ENCODE measurements at places on chromosomes 3 and 15.

DNA sequence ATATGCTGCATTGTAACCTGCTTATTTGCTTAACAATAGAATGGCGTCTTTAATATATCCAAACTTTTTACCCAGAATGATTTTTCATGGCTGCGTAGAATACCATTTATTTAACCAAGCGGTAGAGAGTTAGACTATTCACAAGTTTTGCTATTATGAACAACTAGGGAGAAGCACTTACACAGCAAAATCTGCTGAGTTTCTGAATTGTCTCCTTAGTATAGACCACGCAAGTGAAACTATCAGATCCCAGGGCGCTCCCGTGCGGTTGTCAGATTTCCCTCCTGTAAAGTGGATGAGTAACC, 12.6 kb upstream of the ADPGK start:
- no peak for DNase-seq

DNA sequence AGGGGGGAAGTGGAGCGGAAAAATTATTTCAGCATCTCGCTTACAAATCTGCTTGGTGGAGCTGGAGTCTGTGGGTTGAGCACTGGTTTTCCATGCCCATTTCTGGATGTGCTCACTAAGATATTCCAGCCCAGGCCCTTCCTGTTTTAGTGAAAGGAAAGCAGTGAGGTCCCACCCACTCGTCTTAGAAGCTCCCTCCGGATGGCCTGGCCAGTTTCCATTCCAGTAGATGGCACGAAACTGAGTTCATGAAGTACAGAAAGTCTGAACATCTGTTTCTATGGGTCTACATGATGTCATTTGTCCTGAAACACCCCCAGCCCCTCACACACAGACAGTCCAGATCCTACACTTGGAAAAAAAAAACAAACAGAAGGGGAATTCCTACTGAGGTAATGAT, 31.9 kb upstream of the THSD4 start:
- DNase-seq, result no peak

DNA sequence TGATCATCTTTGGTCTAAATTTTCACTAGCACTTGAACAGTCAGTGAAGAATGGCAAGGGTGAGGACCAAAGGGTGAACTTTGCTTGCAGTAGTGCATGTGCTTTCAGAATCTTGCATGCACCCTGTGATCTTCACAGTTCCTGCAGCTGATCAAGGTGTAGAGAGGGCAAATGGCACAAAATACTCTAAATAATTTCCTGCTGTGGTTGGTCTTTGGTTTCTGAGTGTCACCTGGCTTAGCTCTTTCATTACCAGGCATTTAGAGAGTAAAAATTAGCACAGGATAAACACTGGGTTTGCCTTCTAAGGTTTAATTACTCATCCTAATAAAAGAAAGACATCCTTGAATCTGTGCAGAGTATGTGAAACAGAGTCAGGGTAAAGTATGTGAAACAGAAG, 11.4 kb downstream of the TIPARP start:
- no peak for DNase-seq

GRCh38 chr3:154356009-154356408, 31.7 kb upstream of the DHX36 start:
- no peak for DNase-seq

GRCh38 chr3:44011680-44012079, 230.0 kb upstream of the TOPAZ1 start:
- DNase-seq, result no peak

- DNase-seq, result no peak
These were observed 44.8 kb upstream of the TLE3 start for GRCh38 chr15:70142322-70143191.

- no peak for DNase-seq
These were observed 52.6 kb upstream of the ATP11B start for GRCh38 chr3:182740710-182741109.

DNA sequence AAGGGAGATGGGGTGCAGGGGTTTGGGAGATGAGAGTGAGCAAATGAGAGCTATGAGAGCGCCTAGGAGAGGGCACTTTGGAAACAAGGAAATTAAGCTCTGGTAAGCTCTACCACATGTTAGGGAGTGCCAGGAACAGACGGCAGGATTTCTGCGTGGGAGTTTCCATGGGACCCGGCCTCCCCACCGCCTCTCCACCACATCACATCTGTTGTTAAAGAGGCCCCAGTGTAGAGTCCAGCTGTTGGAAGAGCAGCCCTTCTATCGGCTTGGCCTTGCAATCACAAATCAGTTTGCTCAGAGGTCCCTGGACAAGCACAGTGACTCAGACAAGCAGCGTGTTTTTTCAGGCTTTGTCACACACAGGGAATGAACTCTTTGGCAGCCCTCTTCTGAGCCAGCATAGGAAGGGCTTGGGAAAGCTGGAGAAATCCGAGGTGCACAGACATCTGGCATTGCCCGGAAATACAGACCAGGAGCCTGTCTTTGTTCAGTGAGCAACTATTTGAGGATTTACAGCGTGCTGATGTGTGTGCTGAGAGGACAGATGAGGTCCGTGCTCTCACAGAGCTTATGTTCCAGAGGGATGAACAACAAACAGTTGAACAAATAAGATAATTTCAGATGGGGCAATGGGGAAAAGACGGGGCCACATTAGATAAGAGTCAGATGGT, 370.6 kb upstream of the PROK2 start:
- DNase-seq, result no peak

GRCh38 chr15:77004189-77004588, 9.3 kb downstream of the PSTPIP1 start:
- no peak for DNase-seq

DNA sequence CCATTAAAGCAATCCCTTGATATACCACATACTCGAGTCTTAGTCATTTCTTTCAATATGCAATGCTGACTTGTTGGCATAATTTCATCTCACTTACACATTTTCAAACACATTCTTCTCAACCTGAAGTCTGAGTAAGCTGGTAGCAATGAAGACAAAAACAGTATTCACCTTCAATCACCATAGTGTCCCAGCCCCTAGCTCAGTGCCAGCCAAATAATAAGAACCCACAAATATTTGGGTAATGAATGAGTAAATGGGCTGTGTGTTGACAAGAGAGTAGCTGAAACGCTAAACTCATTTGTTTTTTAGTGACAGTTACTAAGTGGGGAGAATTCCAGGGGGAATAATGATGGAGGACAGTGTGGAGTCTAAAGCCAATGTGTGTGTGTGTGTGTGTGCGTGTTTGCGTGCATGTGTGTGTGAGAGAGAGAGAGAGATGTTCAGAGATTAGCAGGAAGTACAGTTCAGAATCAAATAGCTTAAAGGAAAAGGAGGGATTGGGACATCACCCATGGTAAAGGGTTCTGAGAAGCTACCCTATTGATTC, 165.7 kb downstream of the GAP43 start:
- no peak for DNase-seq

DNA sequence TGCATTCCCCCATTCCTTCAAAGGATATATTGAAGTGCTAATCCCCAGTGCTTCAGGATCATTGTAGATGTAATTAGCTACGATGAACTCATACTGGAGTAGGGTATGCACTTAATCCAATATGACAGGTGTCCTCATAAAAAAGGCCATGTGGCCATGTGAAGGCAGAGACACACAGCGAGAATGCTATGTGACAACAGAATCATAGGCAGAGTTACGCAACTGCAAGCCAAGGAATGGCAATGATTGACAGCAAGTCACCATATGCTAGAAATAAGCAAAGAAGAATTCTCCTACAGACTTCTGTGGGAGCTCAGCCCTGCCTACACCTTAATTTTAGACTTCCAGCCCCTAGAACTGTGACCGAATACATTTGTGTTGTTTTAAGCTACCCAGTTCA, 875.6 kb upstream of the ROBO1 start:
- no peak for DNase-seq

GRCh38 chr15:36678308-36678707, 98.9 kb downstream of the CDIN1 start:
- DNase-seq, result no peak

GRCh38 chr3:194314388-194315068, 36.6 kb downstream of the CPN2 start:
- no peak for DNase-seq

GRCh38 chr15:33155691-33156420, 38.7 kb downstream of the FMN1 start:
- no peak for DNase-seq

GRCh38 chr15:39151545-39151944, 429.3 kb upstream of the THBS1 start:
- no peak for DNase-seq

DNA sequence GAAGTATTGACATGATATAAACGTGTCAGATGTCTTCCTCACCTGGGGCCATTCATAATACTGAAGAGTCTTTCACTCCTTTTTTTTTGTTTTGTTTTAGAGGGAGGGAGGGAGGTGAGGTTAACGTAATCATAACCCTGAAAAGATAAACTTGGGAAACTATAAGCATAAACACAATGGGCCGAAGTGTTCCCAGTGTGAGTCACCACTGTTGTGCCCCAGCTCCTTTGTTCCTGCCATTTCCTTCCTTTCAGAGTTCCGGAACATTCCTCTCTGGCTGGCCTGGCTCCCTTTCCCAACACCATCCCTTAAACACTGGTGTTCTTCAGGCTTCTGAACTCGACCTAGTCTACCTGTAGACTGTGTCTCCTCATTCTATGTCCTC, 18.6 kb downstream of the PLD1 start:
- no peak for DNase-seq

GRCh38 chr3:23669541-23670255, 136.1 kb upstream of the UBE2E1 start:
- no peak for DNase-seq

- DNase-seq, result no peak
These were observed 335.8 kb upstream of the THRB start for GRCh38 chr3:24830230-24831152.

DNA sequence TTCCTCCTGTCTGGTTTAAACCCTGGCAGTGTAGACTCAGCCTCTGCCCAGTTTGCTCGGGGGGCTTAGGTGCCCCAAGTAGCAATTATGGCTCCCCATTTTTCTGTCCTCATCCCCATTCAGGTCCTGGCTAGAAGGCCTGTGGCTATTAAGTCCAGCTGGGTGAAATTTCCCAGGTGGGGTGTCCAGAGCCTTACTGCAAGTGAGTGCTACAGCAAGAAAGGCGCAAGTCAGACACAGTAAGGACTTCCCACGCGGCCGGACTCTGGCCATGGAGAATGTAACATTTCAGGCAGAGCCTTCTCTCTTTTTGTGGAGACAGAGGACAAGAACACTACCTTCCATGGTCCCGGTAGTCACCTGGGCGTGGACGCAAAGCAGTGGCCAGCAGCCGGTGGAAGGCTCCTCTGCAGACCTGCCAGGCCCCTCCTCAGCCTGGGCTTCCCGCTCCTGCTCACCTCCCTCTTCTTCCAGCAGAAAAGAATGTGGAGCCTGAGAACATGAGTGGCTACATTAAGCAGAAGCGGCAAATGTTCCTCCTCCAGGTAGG, 23.3 kb downstream of the CFAP100 start:
- no peak for DNase-seq

- DNase-seq, result no peak
These were observed 44.1 kb upstream of the TFG start for GRCh38 chr3:100665230-100665629.

GRCh38 chr3:136995652-136996051, 37.9 kb downstream of the IL20RB start:
- DNase-seq, result no peak

GRCh38 chr3:151568184-151568583, 107.3 kb upstream of the IGSF10 start:
- DNase-seq, result no peak

DNA sequence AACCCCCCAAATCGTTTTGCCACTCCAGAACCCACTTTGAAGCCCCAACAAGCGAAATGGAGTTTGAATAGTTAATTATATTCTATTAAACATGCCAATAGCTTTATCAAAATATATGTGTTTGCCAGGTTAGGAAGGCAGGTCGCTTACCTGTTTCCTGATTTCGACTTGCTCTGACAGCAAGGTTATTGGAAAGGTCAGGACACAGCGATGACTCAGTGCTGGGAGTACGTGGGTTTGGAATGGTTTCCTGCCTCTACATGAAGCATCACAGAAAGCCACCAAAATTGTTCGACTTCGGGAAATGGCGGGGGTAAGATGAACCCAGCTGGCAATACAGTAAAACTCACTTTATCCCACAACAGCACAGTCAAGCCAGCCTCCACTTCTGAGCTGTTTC, 135.6 kb upstream of the ABI3BP start:
- no peak for DNase-seq

- no peak for DNase-seq
These were observed 68.2 kb downstream of the AAGAB start for GRCh38 chr15:67186226-67186649.

- DNase-seq, result no peak
These were observed 24.0 kb upstream of the C3orf70 start for GRCh38 chr3:185176750-185177359.

- no peak for DNase-seq
These were observed 15.7 kb downstream of the KLHL18 start for GRCh38 chr3:47298439-47298838.

GRCh38 chr15:77532067-77532710, 100.5 kb downstream of the LINGO1 start:
- DNase-seq, result no peak

- DNase-seq, result no peak
These were observed 23.2 kb downstream of the SEMA5B start for GRCh38 chr3:123004201-123004918.

DNA sequence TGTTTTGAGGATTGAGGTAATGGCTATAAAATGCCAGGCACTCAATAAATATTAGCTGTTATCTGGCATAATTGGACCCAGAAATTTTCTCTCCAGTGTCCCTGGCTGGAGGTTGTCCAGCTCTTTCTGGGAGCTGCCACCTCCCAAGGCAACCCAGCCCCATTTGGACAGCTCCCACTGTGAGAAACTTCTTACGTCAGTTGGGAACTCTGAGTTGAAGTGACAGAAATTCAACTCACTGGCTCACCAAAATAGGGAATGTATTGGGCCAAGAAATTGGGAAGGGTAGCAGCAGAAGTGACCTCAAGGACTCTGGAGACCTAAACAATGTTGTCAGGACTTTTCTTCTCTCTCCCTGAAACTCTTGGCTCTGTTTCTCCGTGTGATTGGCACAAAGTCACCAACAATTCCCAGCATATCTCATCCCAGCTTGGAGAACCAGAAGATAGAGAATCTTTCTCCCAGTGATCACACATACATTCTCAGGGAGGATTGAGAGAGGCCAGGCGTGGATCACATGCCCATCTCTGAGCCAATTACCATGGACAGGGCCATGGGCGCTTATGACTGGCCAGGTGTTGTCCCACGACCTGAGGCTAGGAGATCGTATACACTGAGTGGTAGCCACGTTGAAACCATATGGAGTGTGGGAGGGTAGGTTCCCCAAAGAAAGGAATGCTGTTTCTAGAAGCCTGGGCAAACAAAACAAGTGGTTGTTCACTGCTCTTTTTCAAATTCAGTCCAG, 22.5 kb upstream of the HCN4 start:
- no peak for DNase-seq

DNA sequence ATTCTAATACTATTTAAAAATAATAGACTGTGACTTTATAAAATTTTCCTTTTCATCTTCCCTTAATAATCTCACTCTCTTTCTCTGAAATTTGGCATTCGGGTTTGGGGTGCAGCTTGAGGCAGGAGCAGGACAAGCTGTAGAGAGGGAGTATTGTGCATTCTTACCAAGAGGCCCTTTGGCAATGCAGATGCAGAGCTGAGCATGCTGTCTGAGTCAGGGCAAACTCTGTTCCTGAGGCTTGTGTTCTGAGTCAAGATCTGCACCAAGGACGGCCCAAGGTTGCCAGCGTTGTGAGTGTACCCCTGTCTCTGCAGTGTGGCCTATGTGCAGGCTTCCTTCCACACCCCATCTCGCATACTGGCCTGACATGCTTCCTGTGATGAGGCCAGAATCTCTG, 343.8 kb upstream of the FRG2C start:
- no peak for DNase-seq

- no peak for DNase-seq
These were observed 10.3 kb downstream of the ISL2 start for GRCh38 chr15:76346669-76347481.

GRCh38 chr3:67481126-67481525, 173.3 kb downstream of the SUCLG2 start:
- no peak for DNase-seq
